AG09309 (cell line): ENCODE measurements at places on chromosomes 5 and 9.
A peak's percentile ranks its signal among the peaks of the same experiment; 100 is the strongest.

DNA sequence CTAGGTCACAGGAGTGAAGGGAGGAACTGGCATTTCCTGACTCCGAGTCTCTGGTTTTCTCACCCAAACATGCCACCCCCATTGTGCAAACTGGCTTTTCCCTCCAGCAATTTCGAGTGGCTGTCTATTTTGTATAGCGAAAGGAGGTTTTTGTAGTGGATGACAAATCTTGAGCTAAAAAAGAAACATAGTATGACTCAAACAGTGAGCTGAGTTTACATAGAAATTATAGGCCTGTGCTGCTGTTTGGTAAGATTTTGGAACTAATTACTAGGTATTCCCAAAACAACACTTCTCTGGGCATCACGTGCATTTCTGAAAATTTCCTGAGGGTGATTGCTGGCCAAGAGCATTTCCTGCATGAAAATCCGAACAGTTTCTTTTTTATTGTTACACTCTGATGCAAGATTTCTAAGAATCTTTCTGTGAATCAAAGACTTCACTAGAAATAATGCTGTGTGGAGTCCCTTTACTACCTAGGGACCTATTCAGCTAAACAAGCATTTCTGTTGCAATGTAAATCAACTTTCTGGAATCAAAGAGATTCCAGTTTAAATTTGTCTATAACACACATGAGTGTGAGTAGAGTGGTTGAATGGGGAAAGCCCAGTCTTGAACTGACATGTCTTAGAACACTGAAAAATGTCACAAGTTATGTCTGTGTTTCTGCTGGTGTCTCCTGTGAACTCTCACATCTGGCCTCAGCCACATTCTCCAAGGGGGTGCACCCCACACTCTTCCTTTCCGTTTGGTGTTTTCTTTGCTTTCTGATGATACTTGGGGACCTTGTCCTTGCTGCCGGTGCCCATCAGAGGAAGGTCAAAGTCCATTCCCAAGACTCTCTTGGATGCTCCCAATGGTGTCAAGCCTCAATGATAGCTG is 33.3 kb upstream of the DAPK1 start:
- DNase-seq: peak; percentile 20

DNA sequence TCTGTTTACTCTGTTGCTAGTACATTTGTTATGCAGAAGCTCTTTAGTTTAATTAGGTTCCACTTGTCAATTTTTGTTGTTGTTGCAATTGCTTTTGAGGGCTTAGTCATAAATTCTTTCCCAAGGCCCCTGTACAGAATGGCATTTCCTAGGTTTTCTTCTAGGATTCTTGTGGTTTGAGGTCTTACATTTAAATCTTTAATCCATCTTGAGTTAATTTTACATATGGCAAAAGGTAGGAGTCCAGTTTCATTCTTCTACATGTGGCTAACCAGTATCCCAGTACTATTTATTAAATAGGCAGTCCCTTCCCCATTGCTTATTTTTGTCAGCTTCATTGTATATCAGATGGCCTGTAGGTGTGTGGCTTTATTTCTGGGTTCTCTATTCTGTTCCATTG is 792.4 kb downstream of the PTPRD start:
- DNase-seq: no peak

DNA sequence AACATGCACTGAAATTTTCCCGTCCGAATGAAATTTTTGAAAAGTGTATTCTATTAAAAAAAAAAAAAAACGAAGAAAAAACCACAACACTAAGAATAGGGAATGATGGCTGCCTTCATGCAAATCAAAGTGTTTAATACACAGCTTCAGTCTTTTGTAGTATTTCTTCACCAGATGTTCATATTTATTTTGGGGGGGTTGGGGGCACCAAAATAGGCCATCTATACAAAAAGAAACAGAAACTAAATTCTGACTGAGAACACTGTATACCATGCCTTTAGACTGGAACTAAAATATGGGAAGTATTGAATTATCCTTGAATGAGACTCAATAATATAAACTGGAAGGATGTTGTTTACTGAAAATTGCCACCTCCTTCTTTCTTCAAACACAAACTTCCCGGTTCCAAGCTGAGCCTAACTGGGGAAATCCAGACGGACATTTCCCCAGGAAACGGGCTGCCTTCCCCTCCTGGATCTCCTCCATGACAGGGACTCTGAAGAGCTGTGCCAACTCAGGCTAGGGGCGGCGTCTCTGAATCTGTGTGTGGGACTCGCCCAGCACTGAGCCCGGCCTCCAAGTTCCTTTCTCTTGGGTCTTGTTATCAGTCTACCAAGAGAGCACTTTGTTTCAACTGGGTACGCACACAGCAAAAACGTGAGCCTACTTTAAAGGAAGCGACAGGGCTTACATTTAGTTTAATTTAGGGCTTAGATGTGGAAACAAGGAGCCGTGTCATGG is 511.3 kb upstream of the ADAMTS16 start:
- no peak for DNase-seq

- DNase-seq: no peak
These were observed 150.6 kb downstream of the PRR16 start for GRCh38 chr5:120614531-120615180.

GRCh38 chr9:126157826-126158587 is 168.6 kb upstream of the MVB12B start:
- DNase-seq: no peak
